Dermis microvascular lymphatic vessel endothelial cell (primary cell): ENCODE measurements at places on chromosomes 13 and 19.

GRCh38 chr13:89721216-89721615 lies 1626.3 kb upstream of the MIR17HG start:
- no peak for DNase-seq

DNA sequence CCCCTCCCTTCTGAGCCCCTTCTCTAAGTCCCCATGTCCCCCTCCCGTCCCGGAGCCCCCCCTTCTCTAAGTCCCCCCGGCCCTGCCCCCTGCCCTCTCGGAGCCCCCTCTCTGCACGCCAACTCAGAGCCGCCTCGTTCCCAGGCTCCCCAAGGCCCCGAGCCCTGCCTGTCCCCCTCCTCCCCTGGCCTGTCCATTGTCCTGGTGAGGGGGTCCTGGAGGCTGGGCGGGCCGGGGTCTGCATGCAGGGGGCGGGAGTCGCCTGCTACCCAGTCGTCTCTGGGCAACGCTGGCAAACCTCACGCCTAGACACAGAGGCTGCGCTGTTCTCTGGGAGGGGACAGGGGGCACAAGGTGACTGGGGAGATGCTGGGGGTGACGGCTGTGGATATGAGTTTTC lies 39.2 kb upstream of the SEMA6B start:
- no peak for DNase-seq

GRCh38 chr19:23991170-23991569 lies 76.5 kb downstream of the ZNF726 start:
- DNase-seq: peak; percentile 84

- no peak for DNase-seq
Observed at GRCh38 chr19:30254158-30254557, 118.0 kb upstream of the ZNF536 start.

GRCh38 chr19:46132508-46133100 lies 8.1 kb upstream of the IGFL3 start:
- no peak for DNase-seq

DNA sequence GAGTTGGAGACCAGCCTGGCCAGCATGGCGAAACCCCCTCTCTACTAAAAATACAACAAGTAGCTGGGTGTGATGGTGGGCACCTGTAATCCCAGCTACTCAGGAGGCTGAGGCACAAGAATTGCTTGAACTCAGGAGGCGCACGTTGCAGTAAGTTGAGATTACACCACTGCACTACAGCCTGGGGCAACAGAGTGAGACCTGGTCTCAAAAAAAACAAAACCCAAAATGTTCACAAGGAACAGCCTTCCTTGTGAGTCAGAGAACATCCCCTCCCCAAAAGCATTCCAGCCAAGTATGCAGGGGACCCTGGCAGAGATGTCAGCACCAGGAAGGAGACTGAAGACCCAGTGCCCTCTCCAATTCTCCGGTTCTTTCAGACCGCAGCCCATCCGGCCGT lies 314.9 kb upstream of the TSHZ3 start:
- DNase-seq: no peak

GRCh38 chr19:57348136-57348535 lies 2.9 kb upstream of the ZNF304 start:
- DNase-seq: no peak

DNA sequence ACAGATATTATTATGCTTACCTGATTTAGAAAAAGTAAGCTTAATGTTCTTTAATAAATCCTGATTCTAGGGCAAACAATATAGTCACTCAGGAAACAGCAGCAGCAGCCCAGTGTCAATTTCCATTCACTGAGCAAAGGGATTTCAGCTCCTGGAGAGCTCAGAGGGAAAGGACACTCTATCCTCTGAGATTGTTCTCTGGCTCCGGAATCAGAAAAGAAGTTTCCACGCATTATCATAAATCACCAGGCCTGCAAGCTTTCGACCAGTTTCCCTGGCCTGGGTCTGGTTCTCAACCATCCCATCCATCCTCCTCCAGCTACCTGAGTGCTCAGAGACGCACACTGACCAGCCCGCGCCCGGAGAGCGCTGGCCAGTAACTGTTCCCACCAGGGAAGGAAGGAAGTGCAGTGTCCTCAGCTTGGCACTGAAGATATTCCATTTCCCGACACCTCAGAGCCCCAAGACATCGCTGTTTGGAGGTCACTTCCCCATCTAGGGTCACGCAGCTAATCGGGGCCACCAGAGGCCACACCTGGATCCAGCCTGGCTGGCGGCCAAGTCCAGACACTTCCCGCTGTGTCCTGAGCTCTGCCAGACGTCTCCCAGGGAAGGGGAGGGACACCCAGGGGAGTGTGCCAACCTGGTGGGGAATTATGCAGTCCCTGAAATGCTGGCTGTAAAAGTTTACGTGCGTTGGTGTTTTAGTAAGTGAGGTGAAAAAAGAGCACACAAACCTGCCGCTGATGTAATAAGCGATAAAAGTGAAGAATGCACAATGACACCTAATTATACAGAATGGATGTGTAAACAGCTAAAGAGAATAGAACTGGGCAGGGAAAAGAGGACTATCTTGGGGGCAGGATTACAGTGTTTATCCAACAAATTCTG lies 29.1 kb downstream of the EPS15L1 start:
- DNase-seq: peak; percentile 63

DNA sequence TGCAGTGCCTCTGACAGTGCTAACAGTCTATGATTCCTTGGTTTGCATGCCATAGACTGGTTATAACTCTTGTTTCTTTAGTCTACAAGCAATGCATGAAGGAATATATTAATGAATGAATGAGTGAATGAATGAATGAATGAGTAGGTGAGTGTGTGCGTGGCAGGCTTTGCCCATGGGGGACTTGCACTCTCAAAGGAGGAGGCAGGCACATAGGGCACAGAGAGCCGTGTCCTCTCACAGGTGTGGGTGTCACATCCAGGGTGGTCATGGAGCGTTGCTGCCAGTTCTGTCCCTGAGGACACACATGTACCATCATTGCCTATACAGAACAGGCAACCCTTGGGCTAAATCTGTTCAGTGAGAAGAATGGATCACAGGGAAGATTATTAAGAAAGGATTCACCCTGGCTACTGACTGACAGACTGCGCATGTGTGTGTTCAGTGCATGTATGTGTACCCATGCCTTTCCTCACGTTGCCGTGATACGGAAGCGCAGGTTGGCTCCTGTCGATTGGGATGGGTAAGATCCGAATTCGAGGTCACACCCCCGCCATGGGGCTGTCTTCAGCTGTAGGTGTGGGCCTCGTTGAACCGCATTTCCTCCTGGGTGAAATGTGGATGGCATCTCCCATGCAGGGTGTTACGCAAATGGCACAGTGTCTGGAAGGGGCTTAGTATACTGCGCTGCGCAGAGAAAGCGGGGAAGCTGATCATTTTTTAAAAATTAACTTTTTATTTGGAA lies 161.4 kb downstream of the STK24 start:
- no peak for DNase-seq

- no peak for DNase-seq
Observed at GRCh38 chr13:109160357-109160756, 530.9 kb downstream of the MYO16 start.

DNA sequence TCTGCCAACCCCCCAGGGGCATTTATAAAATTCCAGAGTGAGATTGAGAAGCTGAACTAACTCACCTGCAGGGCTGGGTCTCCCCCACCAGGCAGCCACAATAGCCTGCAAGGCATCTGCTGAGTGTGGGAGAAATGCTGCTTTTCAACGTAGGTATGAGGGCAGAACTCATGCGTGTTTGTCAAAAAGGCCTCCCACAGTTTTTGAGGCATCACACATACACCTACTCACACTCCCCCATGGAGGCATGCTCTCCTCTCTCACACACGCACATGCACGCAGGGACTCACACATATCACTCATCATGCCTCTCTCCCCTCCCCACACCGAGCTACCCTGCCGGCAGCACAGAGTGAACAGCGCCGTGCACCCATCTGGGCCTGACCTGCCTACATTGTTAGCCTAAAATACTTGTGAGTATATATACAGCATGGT lies 390.5 kb downstream of the FGF9 start:
- DNase-seq: no peak

GRCh38 chr13:46908501-46908900 lies 11.6 kb upstream of the HTR2A start:
- no peak for DNase-seq

DNA sequence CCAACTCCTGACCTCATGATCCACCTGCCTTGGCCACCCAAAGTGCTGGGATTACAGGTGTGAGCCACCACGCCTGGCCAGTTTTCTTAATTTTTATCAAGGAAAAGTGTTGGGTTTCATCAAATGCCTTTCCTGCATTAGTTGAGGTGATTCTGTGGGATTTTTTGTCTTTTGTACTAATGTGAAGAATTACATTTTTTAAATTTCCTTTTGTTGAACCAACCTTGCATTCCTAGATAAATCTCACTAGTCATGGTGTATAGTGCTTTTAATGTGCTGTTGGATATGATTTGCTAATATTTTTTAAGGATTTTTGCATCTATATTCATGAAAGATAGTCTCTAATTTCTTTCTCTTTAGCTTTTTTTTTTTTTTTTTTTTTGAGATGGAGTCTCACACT lies 2.4 kb upstream of the ZNF560 start:
- DNase-seq: no peak

- DNase-seq: no peak
Observed at GRCh38 chr19:41457241-41457640, 14.3 kb downstream of the ERICH4 start.

DNA sequence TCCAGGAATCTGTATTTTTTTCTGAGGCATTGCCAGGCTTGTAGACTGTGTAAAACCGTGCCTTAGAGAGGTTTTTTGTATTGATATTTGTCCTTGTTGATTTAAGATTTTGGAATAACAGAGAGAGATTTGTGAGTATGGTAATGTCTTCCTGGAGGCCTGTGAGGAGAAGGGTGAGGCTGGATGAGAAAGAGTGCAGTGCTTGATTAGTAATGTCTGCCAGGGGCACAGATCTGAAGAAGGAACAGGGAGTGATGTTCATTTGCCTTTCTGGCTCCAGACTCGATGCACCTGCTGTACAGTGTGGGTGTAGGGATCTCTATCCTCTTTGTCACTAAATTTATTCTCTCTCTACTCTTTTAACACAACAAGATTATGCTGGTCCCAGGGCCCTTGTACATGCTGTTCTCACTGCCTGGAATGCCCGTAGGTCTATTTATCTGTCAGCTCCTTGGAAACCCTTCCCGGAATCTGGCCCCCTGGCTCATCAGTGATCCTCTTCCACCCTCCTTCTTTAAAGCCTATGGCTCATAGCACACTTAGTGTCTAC lies 4.2 kb downstream of the FIZ1 start:
- no peak for DNase-seq

DNA sequence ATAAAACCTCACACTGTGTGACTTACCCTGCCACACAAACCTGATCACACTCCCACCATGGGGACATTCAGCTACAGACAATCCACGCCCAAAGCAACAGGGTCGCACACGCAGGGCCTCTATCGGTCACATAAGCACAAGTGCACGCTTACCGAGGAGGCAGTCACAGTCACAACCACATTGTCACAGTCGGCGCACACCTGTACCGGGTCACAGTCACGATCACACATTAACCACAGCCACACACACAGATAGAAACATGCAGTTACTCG lies 579 bp downstream of the ZNF566 start:
- DNase-seq: peak; percentile 32

DNA sequence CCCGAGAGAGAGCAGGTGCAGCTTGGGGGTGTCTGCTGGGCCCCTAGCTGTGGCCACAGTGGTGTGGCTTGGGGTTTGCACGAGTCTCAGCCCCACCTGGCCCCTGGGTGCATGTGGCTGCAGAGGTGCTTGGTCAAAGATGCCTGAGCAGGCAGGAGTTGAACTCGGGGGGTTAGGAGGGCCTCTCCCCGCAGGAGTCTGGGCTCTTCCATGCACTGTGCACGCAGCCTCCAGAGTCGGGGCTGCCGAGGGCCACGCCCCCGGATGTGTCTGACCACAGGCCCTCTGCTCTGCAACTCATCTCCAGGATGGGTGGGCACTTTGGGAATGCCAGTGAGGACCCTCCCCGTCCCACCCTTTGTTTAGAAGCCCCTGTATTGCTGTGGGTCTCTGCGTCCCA lies 91.5 kb upstream of the MCF2L start:
- DNase-seq: no peak

- DNase-seq: peak; percentile 51
Observed at GRCh38 chr19:5968431-5969373, 9.2 kb downstream of the RANBP3 start.

DNA sequence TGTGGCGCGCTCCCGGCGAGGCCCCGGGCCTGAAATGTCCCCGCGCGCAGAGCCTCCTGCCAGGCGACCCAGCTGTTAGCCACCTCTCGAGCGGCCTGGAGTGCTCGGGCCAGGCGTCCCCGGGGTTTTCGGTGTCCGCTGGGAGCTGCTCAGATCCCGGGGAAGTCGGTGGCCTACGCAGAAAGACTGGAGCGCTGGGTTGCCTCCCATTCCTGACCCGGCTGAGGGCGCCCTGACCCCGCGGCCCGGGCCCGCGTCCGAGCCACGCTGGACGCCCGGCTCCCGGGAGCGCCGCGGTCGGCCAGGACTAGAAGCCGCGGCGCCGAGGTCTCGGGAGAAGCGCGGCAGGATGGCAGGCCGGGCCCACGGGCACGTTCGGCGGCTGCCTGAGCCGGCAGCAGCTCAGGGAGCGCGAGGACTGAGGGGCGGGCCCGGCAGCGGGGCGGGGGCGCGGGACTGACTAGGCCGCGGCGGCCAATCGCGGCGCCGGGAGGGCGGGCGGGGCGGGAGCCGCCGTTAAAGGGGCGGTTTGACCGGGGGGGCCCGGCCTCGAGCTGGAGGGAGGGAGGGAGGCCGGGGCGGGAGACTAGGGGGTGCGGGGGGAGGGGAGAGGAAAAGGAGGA lies 1.3 kb upstream of the ZIC2 start:
- peak; percentile 87 for DNase-seq

- no peak for DNase-seq
Observed at GRCh38 chr13:94464771-94465170, 14.7 kb downstream of the DCT start.

GRCh38 chr13:26449063-26449848 lies 108.2 kb upstream of the WASF3 start:
- DNase-seq: no peak

GRCh38 chr13:21549633-21550032 lies 54.3 kb downstream of the MICU2 start:
- DNase-seq: no peak

- no peak for DNase-seq
Observed at GRCh38 chr13:41496420-41497234, 39.3 kb downstream of the RGCC start.

GRCh38 chr13:109548374-109548773 lies 238.0 kb downstream of the IRS2 start:
- DNase-seq: no peak

- DNase-seq: no peak
Observed at GRCh38 chr13:43522788-43523187, 264.0 kb downstream of the ENOX1 start.

DNA sequence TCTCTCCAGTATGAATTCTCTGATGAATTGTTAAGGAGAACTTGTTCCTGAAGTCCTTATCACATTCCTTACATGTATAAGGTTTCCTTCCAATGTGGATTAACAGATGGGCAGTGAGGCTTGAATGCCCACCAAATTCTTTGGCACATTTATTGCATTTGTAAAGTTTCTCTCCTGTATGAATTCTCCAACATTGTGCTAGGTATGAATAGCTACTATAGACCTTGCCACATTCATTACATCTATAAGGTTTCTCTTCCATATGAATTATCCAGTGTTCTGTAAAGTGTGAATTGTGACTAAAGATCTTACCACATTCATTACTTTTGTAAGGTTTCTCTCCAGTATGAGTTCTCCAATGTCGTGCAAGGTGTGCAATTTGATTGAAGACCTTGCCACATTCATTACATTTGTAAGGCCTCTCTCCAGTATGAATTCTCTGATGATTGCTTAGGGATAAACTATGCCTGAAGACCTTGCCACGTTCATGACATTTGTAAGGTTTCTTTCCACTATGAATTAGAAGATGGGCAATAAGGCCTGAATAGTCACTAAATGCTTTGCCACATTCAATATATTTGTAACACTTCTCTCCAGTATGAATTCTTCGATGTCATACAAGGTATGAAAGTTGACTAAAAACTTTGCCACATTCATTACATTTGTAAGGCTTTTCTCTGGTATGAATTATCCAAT lies 20.4 kb downstream of the ZNF578 start:
- DNase-seq: no peak
